Bone marrow (tissue), 2 donors: ENCODE measurements at places on chromosomes 2 and 18.

- DNase-seq: no peak
These were observed 37.5 kb downstream of the TBC1D8 start for GRCh38 chr2:101113441-101114267.

GRCh38 chr2:44680424-44680971 lies 261.0 kb upstream of the SIX3 start:
- DNase-seq: no peak

- no peak for DNase-seq
These were observed 9.2 kb downstream of the CHST9 start for GRCh38 chr18:27175914-27176313.

DNA sequence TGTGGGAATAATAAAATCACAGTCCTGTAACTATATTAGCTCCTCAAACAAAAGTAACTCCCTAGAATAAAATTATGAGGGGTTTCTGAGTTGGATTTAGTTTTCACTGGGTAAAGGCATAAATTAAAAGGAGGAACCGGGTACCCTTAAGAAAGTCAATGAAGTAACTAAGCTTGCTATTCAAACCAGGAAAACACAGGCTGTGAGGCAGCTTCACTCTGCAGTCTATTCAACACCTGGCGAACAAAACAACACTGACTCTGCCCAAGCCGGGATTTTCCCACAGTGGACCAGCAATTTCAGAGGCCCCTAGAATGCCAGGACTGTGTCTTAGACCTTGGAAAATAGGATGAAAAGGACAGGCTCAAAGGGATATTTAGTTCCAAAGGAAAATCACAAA lies 24.6 kb upstream of the CREB1 start:
- no peak for DNase-seq

- no peak for DNase-seq
These were observed 101.5 kb downstream of the VWA3B start for GRCh38 chr2:98188351-98189046.

- no peak for DNase-seq
These were observed 274.3 kb upstream of the FBXO11 start for GRCh38 chr2:48180557-48180956.

- no peak for DNase-seq
These were observed 158.4 kb downstream of the UBE2E3 start for GRCh38 chr2:181138816-181139215.
